ENCODE measurements at places on chromosomes 16 and 17. TPM values are rescaled to one million over a fixed set of nuclear protein-coding genes. Genes with fewer than 3 reads are reported as not detected.

DNA sequence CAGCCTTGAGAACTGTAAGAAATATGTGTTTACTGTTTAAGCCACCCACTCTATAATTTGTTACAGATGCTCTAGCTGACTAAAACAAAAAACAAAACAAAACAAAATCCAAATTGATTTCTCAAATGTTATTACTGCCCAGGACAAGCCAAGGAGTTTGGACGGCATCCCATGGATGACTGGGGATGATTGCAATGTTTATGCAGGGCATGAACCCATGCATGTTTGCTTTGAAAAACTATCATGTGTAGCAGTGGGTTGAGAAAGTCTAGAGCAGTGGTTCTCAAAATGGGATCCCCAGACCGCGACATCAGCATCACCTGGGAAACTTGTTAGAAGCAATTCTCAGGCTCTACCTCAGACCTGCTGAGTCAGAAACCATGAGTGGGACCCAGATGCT, 223.2 kb upstream of the PSMD7 start:
- H3K36me3 ChIP-seq: no peaks in the 10 kb centered on the region
- H3K4me3 ChIP-seq: no peak overlapping the region
- DNase-seq: no peak
- H3K27me3 ChIP-seq: peaks cover 73% of the 10 kb centered on the region
- H3K27ac ChIP-seq: no peak overlapping the region

GRCh38 chr17:6420173-6420641, 14.7 kb downstream of the AIPL1 start:
- peak; percentile 16 for DNase-seq
- H3K4me1 ChIP-seq: no peaks in the 10 kb centered on the region
- no peak overlapping the region for H3K4me3 ChIP-seq
- no peaks in the 10 kb centered on the region for H3K36me3 ChIP-seq
- peaks cover 12% of the 10 kb centered on the region for H3K27me3 ChIP-seq

DNA sequence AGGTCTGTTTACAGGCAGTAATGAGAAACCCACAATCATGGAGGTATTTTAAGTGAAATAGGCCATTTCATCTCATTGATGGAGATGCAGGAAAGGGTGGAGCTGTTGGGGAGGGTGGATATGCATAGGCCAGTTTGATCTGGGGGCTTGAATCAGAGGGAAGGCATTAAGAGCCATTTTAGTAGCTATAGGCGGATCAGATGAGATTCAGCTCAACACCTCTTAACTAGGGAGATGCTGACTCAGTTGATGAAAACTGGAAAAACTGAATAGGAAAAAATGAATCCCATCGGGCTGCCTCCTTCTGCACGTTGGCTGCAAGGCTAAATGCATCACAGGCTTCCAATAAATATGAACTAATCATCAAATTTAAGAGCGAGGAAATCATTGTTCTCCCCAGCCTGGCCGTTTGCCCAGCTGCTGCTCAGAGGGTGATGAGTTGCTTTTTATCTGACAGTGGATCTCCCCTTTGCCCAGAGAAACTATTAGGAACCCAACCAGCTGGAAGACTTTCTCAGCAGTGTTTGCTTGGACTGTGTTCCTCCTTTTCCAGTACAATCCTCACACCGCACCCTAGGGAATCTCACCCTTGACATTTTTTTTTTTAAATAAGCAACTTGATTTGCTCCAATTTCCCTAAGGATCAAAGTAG, 149.6 kb downstream of the SOX9 start:
- H3K27ac ChIP-seq: no peak overlapping the region
- H3K4me3 ChIP-seq: no peak overlapping the region
- H3K36me3 ChIP-seq: no peaks in the 10 kb centered on the region
- H3K4me1 ChIP-seq: peaks cover 18% of the 10 kb centered on the region

GRCh38 chr17:35891269-35891668, 11.1 kb upstream of the CCL5 start:
- H3K27ac ChIP-seq: no peak overlapping the region
- no peaks in the 10 kb centered on the region for H3K27me3 ChIP-seq
- no peak for DNase-seq
- no peaks in the 10 kb centered on the region for H3K36me3 ChIP-seq

PPP4C gene
- 99.7 TPM for total RNA-seq
